RCC 7860 (cell line): ENCODE measurements at places on chromosomes 11 and 22.

DNA sequence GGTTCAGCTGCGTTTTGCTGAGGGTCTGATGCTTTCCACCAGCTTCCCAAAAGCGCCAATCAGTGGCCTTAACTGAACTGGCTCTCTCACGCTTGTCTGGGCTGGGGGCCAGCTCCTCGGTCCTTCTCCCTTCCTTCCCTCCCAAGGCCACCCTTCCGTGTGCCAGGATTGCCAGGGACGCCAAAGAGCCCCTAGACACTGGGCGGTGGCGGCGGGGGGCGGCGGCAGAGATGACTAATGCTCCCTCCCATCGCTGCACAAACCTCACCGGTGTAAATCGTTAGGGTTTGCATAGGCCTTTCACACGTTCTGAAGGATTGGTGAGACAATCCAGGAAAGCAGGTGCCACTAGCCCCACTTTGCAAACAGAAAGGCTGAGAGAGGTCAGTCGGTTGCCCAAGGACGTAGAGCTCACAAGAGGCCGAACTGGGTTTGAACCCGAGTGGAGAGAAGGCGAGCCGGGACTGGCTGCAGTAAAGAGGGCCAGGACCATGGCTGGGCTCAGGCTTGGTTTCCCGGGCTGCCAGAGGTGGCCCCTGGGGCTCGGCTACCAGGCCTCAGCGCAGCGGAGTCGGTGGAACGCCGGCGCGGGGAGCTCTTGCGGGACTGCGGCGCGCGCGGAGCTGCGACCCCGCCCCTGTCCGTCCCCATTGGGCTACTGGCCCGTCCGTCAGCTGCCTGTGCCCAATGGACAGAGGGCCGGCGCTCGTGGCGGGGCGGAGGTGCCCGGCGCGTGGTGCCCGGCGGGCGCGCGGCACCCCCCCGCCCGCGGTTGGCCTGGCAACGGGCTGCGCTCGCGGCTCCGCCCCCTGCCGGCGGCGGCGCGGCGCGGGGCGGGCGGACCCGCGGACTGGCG is 589 bp upstream of the GNAZ start:
- peak; percentile 75 for DNase-seq

GRCh38 chr11:75802913-75803820 is 11.8 kb upstream of the UVRAG start:
- peak; percentile 28 for DNase-seq

DNA sequence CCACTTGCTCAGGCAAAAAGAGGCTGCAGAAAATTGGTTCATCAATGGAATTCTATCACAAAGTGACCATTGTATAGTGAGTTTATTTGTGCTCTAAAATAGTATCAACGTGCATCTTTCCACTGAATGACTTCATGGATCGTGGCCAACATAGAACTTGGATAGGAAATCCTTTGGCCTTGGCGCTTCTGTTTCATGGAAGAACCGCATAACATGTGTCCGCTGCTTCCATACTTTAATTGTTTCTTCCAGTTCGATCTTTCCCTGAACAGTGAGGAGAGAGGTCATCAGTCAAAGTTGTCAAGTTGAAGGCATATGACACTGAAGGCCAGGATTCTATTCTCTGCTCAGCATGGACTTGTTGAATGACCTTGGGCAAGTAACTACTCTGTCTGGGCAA is 4.5 kb downstream of the NDUFA6 start:
- DNase-seq = no peak

- no peak for DNase-seq
Measured at GRCh38 chr22:20015971-20016733, 471 bp downstream of the ARVCF start.

- DNase-seq = no peak
Measured at GRCh38 chr11:3853899-3854659, 1.4 kb upstream of the STIM1 start.
